ENCODE measurements at places on chromosomes 6 and 20.

DNA sequence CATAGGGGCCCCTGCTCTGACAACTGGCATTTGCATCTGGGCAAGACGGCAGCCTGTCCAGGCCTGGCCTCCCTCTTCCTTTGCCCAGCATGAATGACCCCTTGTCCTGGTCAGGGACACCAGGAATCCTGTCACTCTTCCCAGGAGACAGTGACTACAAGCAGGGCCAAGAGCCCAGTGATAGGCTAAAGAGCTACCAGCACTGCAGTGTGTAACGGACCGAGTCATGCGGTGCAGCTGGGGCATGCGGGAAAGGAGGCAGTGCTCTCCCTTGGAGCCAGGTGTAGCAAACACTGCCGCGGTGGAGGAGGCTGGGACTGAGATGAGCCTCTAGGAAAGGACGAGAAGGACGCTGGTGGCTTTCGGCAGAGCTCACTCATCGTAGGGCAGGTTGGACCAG, 38.7 kb upstream of the DSP start:
- DNase-seq: no peak

GRCh38 chr6:40755749-40756452, 168.7 kb upstream of the LRFN2 start:
- DNase-seq: no peak

DNA sequence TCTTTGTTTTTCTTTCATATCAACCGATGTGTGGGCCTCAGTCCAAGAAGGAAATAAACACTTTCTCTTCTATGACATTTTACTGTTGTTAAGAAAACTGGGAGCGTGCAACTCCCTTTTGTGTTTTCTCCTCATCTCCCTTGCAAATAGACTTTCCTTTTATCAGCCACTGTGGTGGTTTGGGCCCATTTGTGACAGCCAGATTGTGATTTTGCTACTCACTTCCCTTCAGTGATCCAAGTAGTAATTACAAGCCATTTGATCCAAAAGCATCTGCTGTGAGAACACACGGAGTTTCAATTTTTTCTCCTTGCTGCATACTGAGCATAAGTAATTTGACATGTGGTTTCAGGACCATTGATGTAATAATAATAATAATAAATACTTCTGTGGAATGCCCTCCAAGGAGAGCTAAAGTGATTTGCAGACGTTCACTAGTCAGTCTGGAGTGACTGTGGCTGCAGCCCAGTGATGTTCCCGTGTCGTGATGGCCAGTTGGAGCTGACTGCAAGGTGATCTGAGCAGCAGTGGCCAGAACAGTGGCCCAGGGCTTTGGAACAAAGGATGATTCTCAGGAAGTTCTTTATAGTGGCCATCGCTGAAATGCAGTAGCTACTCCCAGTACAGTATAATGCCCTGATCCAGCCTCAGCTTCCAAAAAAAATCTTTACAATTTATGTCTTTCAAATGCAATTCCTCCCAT, 91.9 kb upstream of the CLDN20 start:
- no peak for DNase-seq

GRCh38 chr6:148497257-148497656, 154.6 kb downstream of the SASH1 start:
- DNase-seq: no peak

DNA sequence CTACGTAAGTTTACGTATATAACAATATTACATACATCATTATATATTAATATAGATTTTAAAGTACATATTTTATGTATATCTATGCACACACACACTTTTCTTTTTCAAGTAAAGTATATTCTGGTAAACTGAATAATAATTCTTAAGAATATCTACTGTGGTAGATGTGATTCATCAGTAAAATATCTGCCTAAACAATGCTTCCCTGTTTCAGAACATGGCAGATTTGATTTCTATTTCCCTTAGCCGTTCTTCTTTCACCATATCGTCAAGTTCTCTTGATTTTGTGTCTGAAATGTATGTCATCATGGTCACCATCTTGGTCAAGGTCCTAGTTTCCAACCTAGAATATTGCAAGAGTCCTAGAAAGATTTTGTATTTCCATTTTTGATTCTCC, 195.6 kb downstream of the HDGFL1 start:
- DNase-seq: no peak

DNA sequence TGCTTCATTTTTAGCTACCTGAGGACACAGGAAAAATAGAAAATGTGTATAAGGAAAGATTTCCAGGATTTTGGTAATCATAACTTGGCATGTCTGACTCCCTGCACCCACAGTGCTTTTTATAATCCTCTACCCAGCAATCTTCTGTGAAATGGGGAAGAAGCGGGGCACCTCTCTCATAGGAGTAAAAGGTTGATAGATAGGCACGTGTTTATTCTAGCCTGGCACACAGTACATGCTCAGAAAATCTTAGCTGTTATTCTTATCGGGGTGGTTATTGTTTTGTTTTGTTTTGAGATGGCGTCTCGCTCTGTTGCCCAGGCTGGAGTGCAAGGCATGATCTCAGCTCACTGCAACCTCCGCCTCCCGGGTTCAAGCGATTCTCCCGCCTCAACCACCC, 87.7 kb upstream of the SALL4 start:
- no peak for DNase-seq

DNA sequence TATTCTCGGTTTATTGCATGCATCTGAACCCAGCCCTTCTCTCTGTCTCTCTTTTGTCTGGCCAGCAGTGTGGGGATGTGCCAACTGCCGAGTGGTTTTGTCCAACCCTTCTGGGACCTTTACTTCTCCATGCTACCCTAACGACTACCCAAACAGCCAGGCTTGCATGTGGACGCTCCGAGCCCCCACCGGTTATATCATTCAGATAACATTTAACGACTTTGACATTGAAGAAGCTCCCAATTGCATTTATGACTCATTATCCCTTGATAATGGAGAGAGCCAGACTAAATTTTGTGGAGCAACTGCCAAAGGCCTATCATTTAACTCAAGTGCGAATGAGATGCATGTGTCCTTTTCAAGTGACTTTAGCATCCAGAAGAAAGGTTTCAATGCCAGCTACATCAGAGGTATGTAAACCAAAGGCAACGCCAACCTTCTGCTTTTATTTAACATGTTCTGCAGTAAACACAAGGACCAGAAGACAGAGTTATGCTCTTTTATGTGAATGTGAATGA, 65.8 kb downstream of the ADGRG6 start:
- no peak for DNase-seq

DNA sequence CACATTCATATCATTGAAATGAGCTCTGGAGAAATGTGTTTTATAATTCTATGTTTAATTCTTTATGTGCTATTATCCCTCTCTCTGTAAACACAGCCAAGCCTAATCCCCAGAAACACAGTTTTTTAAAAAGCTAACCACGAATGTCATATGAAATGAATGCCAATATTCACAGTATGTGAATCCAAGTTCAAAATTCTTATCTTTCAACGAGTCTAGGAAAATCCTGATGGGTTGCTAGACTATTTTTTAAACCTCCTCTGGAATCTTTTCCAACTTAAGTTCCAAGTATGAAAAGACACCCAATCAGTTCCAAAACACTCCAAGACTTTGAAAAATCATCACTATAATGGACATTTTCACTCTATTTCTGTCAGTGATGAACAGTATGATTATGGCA, 689.3 kb downstream of the HACE1 start:
- no peak for DNase-seq

GRCh38 chr6:11228935-11229654, 3.4 kb downstream of the NEDD9 start:
- DNase-seq: no peak

Data from dorsolateral prefrontal cortex (tissue), 122 donors.